Right lung (tissue), 10 donors: ENCODE measurements at places on chromosomes 11 and 22. TPM values are rescaled to one million over a fixed set of nuclear protein-coding genes. Genes with fewer than 3 reads are reported as not detected.

- DNase-seq: no peak
Measured at GRCh38 chr22:22215659-22216449, 28.7 kb upstream of the VPREB1 start.

DNA sequence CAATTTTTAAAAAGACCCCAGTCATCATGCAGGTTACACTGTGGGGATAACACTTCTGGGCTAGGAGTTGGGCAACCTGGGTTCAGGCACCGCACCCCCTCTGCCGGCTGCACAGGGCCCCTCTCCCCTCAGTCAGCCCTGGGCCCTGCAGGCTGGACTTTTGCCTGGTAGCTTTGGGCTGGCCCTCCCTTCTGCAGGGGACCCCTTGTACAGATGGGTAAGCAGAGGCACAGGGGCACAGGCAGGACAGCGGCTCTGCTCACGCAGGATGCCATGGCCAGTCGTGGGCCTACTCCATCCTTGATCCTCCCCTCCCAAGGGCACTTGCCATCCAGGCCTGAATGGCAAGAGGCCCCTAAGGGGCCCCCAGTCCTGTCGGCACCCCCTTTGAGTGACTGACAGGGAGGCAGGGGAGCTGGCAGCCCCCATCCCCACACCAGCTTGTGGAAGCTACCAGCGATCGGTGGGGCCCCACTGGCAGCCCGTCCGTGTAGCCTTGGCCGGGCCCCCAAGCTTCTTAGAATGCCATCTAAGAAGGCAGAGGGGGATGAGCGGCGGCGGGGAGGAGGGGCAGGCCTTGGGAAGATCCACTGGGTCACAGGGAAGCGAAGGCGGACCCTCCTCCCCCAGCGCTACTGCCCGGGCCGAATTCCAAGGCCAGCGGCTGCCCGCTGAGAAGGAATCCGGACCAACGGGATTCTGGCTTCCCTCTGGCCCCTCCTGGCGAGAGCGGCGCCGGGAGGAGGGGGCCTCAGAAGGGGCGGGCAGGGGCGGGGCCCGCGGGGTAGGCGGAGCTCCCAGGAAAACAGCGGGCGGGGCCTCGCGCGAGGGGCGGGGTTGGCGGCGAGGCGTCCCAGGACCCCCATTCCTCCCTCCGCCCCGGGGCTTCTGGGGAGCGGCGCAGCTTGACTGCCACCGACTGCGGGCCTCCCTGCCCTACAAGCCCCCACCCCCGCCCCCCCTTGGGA, 6.8 kb upstream of the CHKA start:
- peak; percentile 91 for DNase-seq

Gene SYT12
- 0.10 TPM for polyA plus RNA-seq

GRCh38 chr11:116644941-116645305, 127.9 kb downstream of the BUD13 start:
- DNase-seq: no peak

- DNase-seq: no peak
Measured at GRCh38 chr11:126683766-126684728, 316.5 kb downstream of the KIRREL3 start.

Gene PATE4
- 0.09 TPM for polyA plus RNA-seq

Gene HEPN1
- not detected for polyA plus RNA-seq

Gene MS4A3
- polyA plus RNA-seq: 1.4 TPM

DNA sequence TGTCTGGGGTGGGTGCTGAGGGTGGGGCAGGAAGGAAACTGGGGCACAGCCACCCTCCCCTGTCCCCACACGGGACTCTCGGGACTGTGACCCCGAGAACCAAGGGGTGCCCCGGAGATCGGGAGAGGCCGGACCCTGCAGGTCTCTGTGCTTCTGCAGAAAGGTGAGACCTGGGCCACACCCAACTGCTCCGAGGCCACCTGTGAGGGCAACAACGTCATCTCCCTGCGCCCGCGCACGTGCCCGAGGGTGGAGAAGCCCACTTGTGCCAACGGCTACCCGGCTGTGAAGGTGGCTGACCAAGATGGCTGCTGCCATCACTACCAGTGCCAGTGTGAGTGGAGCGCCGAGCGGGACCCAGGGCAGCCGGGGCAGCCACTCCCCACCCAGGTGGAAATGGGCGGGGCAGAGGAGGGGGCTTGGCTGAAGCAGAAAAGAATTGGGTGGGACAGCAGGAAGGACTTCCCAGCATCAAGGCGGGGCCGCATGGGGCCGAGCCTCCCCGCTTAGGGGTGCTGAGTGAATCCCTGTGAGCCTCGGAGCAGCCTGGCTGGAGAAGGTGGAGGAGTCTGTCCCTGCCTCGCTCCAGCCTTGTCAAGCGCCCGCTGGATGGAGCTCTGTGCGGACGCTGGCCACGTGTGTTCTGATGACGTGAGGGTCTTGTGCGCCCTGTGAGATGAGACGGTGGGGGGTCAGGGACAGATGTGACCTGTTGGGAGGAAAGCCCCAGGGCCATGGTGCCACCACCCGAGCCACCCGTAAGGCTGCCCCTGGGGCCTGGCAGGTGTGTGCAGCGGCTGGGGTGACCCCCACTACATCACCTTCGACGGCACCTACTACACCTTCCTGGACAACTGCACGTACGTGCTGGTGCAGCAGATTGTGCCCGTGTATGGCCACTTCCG, 29.3 kb upstream of the MUC5B start:
- DNase-seq: no peak

DNA sequence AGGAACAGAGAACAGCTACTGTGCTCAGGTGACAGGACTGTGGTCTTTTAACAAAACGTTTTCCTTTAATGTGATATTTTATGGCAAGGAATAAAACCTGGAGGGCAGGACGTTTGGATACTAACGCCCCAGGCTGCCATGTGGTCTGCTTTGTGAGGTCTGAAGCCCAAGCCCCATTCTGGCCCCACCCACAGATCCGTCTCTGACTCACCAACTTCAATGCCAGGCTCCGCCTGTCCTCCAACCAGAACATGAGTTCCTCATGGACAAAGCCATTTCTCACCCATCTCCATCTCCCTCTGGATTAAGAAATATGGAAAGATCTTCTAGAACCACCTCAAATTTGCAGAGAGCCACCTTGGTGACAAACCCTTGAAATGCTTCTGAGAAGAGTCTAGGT, 148.8 kb downstream of the CRYBB2 start:
- DNase-seq: no peak

DNA sequence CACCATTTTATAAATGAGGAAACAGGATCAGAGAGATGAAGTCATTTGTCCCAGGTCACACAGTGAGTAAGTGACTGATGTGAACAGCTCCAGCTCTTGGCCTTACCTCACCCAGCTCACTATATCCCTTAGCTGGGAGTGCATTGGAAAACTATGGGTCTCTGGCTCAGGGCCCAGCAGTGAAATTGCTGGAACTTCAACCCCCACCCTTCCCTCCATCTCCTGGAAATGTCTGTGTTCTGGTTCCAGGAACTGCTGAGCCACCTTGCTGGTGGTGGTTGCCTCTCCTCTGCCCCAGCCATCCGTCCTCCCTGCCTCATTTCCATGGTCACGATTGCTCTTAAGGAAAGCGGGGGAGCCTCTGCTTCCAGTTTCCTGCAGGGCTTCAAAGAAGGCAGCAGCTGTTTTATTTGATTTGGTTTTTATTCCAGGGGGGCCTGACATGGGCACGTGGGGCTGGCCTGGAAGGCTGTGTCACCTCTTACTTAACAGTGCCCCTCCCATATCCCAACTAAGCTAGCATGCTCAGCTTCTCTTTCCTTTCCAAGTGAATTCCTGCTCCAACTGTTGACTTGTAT, 46.2 kb upstream of the CSTF3 start:
- DNase-seq: no peak

Gene OR2AT4
- 0.03 TPM for polyA plus RNA-seq

- DNase-seq: no peak
Measured at GRCh38 chr22:48870436-48870835, 957.2 kb downstream of the BRD1 start.

DNA sequence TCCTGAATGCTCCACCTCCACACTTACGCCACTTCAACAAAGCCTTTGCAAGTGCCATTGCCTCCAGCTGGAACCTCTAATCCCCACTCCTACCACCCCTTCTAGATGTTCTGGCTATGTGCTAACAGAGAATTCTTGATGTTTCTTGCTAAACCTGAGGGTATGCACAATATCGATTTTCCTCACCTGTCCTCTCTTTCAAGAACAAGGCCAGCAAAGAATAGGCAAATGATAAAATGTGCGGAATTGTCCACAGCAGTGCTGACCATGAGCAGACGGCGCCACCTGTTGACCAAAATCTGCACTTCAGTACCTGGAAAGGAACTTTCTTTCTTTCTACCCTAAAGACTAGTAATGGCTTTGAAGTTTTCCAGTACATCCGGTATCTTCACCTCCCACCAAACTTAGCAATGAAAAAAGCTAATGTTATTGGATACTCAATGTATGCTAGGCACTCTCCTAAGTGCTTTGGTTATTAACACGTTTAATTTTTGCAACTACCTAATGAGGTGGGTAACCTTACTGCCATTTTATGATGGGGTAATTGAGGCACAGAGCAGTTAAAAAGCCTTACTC, 3.4 kb downstream of the TIMM10 start:
- peak; percentile 64 for DNase-seq

Gene CHRM4
- 0.14 TPM for polyA plus RNA-seq

Gene LRRC4C
- polyA plus RNA-seq: 4.8 TPM

DNA sequence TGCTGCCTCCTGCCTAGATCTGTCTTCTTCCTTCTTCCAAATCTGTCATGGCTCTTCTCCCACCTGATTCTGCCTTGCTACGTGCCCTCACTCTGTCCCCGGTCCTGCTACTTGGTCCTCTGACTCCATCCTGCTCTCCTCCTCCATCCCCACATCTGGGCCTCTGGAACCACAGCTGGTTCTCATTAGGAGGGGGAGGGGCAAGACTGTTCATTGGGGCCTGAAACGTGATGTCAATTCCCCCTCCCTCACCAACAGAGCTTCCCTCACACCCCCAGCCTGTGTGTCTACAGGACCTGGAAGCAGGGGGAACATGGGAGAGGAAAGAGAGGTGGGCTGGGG, 9.1 kb downstream of the DCHS1 start:
- no peak for DNase-seq

- no peak for DNase-seq
Measured at GRCh38 chr22:42371501-42371900, 60.7 kb downstream of the NFAM1 start.

Gene KCNQ1OT1
- polyA plus RNA-seq: 2.5 TPM

GRCh38 chr22:47213571-47214230, 451.3 kb downstream of the TBC1D22A start:
- DNase-seq: no peak

GRCh38 chr11:108819957-108820356, 155.1 kb downstream of the DDX10 start:
- DNase-seq: no peak

DNA sequence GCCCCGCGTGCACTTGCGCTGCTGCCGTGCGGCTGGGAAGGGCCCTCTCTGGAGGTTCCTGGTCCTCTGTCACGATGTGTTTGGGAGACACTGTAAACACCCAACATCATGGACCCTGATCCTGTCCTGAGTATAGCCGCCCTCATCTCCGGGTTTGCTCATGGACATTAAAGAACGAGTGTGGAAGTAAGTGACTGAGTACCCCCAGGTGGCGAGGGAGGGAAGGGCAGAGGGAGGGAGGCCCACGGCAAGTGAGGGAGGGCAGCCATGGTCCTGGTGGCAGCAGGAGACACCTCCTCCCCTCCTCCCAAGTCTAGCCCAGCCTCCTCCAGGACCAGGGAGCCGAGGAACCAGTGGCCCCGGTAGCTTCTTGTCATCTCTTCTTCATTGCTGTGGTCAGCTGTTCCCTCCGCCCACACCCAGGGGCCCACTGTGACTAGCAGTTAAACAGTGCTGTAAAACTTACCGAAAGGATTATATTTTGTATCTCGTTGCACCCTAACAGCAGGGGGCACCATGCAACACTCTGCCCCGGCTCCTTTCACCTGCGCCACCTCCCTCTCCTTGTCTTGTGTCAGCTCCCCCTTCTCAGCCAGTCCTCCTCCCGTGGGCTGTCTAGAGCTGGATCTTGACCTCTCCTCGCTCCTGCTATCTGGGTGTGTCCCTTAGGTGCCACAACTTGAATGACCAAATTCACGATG, 566.5 kb upstream of the B3GAT1 start:
- DNase-seq: no peak

Gene OR8A1
- polyA plus RNA-seq: not detected

- DNase-seq: no peak
Measured at GRCh38 chr22:44541671-44542319, 43.8 kb upstream of the RTL6 start.

- no peak for DNase-seq
Measured at GRCh38 chr11:69238573-69239351, 55.2 kb upstream of the MYEOV start.

Gene PIK3IP1
- polyA plus RNA-seq: 12.0 TPM

Gene KLHDC7B
- polyA plus RNA-seq: not detected

DNA sequence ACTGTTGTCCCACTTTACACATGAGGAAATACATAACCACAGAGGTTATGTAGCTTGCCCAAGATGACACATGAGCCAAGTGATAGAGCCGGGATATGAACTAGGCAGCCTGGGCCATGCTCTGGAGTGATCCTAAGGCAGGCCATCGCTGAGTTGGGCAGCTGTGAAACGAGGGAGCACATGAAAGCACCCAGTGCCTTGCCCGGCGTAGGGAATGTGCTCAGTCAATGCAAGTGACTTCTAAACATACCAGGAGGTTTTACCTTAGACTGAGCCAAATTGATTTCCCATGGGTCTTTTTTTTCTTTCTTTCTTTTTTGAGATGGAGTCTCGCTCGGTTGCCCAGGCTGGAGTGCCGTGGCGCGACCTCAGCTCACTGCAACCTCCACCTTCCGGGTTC, 10.5 kb downstream of the GRIK4 start:
- DNase-seq: no peak

DNA sequence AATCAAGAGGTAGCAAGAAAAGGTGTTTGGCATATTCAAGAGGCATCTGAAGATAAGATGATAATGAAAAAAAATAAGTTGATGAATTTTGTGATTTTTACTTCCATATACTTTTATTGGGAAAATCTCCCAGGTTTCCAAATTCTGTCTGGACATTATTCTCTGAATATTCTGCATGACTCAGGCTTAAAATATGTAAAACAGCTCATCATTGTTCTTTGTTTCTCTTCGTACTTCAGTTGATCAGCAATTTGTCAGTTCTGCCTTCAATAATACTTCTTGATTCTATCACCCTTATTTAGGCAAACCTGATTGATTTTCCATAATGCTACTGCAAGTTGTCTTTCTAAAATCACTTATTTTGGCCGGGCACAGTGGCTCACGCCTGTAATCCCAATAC, 30.2 kb downstream of the GTF2H1 start:
- no peak for DNase-seq

- DNase-seq: peak; percentile 58
Measured at GRCh38 chr22:50293441-50294318, 13.8 kb downstream of the PLXNB2 start.

DNA sequence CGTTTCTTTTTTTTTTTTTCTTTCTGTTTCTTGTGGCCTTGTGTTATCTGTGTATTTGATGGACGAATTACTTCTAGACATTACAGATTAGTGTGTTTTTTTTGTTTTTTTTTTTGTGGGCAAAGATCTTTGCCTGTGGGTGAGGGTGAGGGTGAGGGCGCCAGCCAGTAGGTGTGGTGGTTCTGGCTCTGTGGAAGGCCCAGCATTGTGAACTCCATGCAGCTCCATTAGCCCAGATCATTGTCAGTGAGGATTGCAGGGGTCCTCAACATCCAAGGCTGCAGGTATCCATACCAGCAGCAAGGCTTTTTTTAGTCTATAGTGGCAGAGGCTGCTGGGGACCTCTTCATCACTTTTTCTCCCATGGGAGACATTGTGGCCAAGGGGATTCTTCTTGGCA, 13.7 kb downstream of the BIRC2 start:
- no peak for DNase-seq

Gene E2F8
- polyA plus RNA-seq: 47.4 TPM

Gene UCP2
- polyA plus RNA-seq: 34.3 TPM
